ENCODE measurements at places on chromosomes 7 and 10.

GRCh38 chr10:102635377-102635776 lies 8.9 kb upstream of the TRIM8 start:
- DNase-seq: no peak

GRCh38 chr10:12372846-12373245 lies 23.5 kb downstream of the CAMK1D start:
- DNase-seq: no peak

DNA sequence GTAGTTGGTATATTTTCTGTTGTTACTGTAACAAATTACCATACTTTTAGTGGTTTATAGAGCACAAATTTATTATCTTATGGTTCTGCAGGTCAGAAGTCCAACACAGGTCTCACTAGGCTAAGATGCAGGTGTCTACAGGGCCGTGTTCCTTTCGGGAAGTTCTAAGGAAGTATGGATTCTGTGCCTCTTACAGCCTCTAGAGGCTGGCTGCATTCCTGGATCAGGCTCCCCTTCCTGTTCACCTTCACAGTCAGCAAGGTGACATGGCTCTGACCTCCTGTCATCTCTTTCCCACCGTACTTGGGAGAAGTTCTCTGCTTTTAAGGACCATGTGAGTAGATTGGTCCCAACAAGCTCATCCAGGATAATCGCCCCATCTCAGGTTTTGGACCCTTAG lies 37.3 kb downstream of the BMPR1A start:
- no peak for DNase-seq

GRCh38 chr7:100171840-100172239 lies 3.4 kb upstream of the GAL3ST4 start:
- DNase-seq: no peak

DNA sequence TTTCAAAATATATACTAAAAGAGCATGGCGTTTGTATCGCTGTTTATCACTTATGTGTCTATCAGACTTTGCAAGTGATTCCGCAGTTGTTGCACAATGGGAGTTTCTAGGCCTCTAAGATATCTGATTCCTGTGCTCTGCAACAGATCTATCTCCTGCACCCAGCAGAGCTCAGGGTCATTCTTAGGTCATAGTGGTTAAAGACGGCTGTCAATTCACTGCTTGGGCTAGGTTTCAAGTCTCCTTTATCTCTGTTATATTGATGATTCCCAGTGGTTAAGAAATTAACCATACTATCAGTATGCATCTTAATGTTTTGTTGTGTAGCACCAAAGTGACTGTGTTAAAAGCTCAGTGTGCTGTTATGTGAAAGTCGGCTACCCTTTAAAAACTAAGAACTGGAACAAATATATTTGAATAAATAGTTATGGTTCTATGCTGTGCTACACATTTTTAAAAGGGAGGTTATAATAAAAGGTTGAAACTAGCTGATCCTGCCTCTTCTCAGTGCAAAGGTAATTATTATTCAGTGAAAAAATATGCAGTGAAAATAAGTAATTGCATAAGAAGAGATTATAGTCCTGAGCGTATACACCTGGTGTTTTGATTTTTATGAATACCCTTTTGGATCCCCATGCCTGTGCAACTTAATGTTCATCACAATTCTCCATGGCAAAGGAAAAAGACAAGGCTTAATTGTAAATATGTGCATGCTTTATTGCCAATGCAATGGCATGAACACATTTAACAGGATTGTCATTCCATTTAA lies 24.0 kb downstream of the HOXA1 start:
- no peak for DNase-seq

DNA sequence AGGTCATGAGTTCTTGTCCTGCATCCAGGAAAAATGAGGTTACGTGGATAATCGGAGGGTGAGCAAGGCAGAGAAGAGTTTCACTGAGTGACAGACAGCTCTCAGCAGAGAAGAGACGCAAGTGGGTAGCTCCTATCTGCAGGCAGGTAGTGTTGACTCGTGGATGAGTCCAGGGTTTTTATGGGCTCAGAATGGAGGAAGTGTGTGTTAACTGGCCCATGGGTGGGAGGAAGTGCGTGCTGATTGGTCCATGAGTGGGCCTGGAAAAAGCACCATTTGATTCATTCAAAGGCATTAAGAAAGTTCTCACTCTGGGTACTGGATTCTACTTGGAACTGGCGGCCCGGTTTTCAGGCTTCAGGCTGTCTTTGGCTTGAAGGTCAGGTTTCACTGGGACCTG lies 4.8 kb upstream of the DMTF1 start:
- DNase-seq: no peak

Data from muscle of back (tissue), 13 donors.